ENCODE measurements at places on chromosomes 6 and 20.

DNA sequence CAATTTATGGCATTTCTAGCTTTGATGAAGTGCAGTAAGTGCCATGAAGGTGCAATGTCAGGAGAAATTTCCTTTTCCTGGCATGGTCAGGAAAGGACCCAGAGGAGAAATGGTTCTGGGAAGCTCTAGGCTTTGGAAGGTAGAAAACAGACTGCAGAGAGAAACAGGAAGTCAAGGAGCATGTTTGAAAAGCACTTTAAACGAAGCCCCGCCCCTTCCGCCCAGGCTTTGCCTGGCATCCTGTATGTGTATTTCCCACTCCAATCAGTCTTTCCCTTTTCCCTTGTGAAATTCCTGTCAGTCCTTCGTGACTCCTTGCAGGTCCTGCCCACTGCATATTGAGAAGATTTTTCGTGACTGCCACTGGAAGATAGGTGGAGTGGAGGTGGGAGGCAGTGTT lies 320.9 kb upstream of the SASH1 start:
- DNase-seq, result no peak

- no peak for DNase-seq
These were observed 6.5 kb downstream of the RPS6KA2 start for GRCh38 chr6:166620478-166621113.

GRCh38 chr6:113405326-113406047 lies 451.7 kb upstream of the MARCKS start:
- DNase-seq, result no peak

DNA sequence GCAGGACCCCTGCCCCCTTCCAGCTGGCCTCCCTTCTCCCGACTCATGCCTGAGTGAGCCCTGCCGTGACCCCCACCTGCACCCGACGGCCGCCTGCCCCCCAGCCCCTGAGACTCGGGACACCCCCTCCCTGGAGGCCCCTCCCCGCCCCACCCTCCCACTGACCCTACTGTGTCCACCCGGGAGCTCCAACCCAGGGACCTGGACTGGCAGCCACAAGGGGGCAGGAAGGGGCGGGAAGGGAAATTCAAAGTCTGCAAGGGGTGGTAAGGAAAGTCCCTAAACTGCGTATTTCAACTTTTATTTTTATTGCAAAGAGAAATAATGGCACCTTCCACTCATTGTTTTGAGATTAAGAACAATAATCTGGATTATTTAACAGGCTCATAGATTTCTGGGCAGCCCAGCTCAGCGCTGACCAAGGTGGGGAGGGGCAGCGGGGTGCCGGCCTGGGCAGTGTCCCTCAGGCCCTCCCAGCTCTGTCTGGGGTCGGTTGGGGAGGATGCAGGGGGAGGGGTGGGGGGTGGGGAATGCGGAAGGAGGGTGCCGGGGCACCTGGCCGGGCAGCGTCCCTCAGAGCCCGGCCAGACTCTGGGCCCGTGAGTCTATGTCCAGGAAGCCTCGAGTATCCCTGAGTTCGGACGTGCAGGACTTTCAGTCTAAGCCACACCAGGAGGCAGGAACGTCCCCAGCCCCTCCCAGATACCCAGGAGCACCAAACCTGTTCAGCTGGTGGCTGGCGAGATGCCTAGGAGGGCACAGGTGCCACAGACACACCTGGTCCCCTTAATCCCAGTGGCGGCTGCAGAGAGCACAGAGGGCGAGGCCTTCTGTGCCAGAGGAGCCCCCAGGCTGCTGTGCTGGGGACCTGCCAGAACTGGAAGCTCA lies 1.3 kb upstream of the PTK6 start:
- no peak for DNase-seq

DNA sequence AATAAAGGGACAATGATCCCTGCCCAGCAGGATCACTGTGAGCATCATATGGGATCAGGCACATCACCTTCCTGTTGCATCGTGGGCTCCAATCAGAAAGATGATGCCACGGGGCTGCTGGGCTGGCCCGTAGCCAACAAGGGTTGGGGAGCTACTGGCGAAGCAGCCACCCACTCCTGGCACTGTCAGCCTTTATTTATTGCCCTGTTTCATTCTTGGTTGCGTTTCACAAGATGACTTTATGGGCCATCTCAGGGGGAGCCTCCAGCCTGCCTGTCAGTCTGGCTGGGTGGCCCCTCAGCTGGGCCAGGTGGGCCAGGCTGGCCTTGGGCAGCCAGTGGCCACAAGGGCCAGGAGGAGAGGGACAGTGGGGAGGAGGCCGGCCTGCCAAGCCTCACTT lies 17.3 kb downstream of the VSTM2L start:
- DNase-seq, result no peak

- no peak for DNase-seq
These were observed 20.2 kb downstream of the STAU1 start for GRCh38 chr20:49167811-49168507.

DNA sequence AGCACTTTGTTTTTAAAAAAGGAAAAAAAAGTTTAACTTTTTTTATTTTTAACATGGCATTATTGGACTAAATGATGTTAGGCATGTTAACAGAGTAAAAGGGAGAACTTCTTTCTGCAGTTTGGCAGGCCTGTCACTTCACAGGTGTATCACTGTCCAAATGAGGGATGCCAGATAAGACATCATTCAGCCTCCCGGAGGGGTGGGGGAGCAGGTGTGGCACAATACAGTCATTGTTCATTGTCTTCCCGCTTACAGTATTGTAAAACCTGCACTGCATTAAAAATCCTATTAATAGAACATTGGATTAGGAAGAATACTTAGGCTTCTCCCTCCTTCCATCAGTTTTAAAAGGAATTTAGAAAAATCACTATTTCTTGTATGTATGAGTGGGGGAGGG lies 80.7 kb downstream of the CARMIL1 start:
- no peak for DNase-seq

DNA sequence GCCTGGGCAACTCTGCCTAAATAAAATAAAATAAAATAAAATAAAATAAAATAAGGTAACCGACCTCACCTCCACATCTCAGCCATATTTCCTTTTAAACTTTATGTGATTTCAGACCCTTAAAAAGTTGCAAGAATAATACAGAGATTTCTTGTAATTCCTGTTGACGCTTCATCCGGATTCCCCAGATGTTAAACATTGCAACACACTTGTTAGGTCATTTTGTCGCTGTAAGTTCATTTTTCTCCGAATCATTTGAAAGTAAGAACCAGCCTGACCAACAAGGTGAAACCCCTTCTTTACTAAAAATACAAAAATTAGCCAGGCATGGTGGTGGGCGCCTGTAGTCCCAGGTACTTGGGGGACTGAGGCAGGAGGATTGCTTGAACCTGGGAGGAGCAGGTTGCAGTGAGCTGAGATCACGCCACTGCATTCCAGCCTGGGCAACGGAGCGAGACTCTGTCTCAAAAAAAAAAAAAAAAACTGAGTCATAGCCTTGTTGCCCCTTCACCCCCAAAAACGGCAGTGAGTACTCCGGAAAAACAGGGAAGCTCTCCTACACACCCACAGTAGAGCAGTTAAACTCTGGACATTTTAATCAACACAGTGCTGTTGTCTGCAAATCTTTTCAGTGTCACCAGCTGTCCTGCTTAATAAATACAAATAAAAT lies 5.9 kb downstream of the PYGB start:
- DNase-seq, result no peak

DNA sequence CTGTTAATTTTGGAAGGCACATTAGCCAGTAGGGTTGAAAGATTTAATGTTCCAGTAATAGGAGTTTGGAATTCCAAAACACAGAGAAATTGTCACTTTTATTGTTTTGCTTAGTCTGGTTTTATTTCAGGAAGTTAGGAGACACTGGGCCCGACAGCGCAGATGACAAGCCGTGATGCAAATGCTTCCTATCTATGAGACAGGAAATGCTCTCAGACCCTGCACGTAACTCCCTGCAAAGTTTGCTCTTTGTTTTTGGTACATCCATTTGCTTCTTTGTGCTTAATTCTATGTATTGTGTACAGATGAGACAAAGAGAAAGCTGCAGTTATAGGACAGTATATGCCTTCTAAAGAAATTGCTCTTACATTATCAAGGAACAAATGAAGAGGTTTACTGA lies 201.6 kb upstream of the SGK1 start:
- no peak for DNase-seq
